Occipital lobe (tissue), 3 donors: ENCODE measurements at places on chromosomes 7 and 10. TPM values are rescaled to one million over a fixed set of nuclear protein-coding genes. Genes with fewer than 3 reads are reported as not detected.
A peak's percentile ranks its signal among the peaks of the same experiment; 100 is the strongest.

DNA sequence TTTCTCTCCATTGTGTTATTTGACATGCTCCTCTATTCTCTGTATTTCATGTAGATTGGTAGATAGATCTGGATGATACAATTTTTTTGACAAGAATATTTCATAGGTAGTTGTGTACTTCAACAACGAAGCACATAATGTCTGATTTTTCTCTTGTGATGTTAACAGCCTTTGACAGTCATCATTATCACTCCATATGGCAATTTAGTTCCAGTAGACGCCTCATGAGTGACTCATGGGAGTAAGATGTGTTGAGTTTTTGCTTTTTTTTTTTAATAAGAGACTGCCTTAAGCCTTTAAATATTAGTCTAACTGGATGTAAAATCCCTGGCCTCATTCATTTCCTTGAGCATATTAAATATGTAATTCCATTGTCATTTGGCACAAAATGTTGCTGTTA is 123.5 kb upstream of the ZNF32 start:
- DNase-seq = no peak

DNA sequence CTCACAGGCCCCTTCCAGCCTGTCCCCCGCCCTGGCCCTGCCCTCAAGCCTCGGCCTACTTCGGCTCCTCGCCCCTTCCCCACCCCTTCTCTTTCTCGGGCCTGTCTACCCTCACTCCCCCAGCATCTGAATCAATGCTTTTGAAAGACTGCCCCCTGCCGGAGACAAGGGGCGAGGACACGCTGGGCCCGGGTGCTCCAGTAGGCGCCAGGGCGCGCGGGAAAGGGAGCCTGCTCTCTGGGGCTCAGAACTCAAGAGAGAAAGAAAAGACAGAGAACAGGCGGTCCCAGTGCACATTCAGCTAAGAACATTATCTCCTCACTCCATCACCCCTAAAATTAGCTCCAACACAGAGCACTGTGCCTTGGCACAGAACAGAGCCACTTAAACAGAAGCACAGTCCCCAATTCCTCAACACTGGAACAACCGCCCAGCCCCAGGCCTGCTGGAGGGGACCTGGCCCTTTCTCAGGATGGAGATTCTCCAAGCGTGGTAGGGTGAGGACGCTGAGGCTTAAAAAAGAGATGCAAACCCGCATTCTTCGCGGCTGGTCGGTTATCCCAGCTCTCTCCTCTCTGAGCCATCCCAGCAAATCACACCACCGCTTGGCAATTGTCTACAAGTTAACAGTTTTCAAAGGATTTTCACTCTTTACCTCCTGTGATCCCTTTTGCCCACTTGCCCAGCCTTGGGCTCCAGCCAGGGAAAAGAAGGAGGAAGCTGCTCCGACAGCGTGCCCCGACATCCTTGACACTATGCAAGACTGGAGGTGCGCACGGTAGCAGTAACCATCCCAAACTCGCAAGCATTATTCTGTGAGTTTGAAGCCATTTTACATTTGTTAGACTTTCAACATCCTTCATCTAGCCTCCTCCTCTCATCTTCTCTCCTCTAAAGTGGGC is 2.1 kb downstream of the GIGYF1 start:
- peak; percentile 73 for DNase-seq

DNA sequence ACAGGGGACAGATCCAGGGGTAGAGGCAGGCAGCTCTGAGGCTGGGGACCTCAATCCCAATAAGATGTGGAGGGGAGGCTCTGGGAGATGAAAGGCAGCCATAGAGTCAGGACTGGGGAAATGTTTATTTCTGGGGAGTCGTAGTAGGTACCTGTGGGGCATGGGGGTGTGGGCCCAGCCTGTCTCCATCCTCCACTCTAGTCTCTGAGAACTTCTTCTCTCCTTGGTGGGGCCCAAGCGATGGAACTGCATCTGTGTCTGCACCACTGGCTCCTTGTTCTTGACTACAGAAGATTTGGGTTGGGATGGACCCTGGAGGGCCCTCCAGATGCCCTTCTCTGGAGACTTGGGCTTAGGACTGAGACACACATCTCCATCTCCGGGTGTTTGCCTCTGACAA is 953.9 kb upstream of the ZNF722 start:
- DNase-seq = no peak

- no peak for DNase-seq
These were observed 33.3 kb upstream of the PTPRN2 start for GRCh38 chr7:158620839-158621441.

GRCh38 chr10:93139059-93139655 is 65.5 kb downstream of the CYP26A1 start:
- no peak for DNase-seq

DNA sequence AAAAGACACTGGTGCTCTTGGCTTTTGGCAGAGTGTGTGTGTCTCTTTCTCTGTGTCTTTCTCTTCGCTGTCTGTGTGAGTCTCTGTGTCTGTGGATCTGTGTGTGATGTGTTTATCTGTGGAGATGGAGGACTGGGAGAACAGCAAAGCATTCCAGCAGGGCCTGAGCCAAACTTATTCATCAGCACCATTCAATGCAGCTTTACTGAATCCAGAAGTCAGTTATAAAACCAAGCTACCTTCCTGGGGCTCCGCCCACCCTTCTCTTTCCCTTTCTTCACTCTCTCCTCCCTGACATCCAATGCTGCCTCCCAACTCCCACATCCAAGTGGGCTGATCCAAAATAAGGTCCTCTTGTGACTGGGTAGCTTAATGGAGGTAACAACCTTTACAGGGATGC is 3.9 kb downstream of the SGMS1 start:
- peak; percentile 38 for DNase-seq

GRCh38 chr7:146479040-146479439 is 362.4 kb downstream of the CNTNAP2 start:
- DNase-seq = no peak

DNA sequence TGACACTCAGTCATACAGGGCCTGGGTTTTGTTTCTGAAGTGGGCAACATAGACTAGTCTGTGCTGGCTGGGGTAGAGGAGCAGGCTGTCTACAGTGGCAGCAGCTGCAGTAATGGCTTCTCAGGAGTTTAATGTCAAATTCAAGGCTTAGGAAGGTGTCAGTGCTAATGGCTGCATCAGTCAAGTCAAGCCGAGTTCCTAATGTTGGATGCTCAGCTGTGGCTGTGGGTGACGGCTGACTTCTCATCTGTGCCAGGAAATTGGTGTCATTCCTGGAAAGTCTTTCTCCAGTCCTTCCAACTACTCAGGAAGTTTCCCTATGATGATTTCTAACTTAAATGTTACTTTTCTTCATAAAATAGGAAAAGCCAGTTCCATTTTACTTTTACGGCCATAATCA is 468.1 kb upstream of the IGFBP3 start:
- no peak for DNase-seq

DNA sequence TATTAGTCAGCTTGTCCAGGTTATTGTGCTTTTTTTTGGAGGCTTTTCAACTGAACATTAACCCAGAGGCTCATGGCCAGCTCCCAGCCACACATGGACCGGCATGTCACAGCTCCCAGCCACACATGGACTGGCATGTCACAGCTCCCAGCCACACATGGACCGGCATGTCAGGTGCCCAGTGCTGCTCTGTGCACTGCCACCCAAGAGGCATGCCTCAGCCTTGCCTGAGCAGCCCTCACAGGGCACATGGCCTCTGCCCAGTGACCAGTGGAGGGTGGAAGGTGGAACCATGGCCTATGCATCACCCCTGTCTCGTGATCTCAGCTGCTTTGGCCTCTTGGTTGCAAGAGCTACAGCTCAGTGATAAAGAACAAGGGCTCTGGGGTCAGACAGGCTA is 119.8 kb downstream of the OAT start:
- no peak for DNase-seq

DNA sequence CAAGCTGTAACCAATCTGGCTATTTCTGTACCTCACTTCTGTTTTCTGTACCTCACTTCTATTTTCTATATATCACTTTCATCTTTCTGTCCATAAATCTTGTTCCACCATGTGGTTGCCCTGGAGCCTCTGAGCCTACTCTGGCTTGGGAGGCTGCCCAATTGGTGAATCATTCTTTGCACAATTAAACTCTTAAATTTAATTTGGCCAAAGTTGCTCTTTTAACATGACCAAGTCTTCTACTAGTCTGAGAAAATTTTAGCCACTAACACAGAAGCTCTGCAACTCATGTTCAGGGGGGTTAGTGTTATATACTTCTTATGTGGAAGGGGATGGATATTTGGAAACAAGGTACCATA is 503.5 kb downstream of the KIF20B start:
- DNase-seq = no peak

GRCh38 chr10:74867351-74867750 is 41.0 kb downstream of the KAT6B start:
- no peak for DNase-seq

DNA sequence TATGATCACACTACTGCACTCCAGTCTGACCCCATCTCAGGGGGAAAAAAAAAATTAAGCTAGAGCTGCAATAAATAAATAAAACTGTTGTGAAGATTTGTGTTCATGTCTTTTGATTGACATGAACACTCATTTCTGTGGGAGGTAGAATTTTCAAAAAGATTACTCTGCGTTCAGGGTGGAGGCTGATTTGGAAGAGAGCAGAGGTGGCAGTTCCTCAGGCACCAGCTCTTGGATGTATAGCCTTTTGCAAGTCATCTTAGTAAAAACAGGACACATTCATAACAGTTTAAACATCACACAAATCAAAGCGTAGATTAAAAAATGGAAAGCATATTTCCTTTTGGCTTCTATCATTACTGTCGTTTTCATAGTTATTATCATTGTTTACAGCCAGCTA is 243.5 kb upstream of the LRGUK start:
- no peak for DNase-seq

DNA sequence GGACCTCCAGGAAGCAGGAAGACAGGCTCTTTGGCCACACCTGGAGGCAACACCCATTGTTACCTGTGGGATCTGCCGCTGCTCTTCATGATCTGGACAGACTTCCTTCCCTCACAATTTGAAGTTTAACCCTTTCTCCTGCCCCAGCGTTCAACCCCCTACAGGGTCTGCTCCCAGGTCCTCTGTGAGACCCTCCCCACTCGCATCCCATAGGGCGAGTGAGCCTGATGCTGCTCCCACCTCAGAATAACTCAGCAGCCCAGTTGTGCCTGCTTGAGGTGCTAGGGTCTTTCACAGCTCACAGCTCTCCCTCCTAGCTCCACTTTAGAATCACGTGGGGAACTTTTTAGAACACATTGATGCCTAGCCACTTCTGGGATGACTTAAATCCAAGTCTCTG is 61.8 kb upstream of the C10orf90 start:
- DNase-seq = no peak

- no peak for DNase-seq
These were observed 500.5 kb upstream of the LRRN3 start for GRCh38 chr7:110590415-110590814.

GRCh38 chr10:69973678-69974077 is 79.0 kb upstream of the MACROH2A2 start:
- no peak for DNase-seq

- no peak for DNase-seq
These were observed 62.5 kb upstream of the RAPGEF5 start for GRCh38 chr7:22419488-22419887.

GRCh38 chr7:99001482-99002147 is 123.3 kb downstream of the TRRAP start:
- DNase-seq = no peak

- no peak for DNase-seq
These were observed 441.3 kb upstream of the MGMT start for GRCh38 chr10:129025787-129026186.

DNA sequence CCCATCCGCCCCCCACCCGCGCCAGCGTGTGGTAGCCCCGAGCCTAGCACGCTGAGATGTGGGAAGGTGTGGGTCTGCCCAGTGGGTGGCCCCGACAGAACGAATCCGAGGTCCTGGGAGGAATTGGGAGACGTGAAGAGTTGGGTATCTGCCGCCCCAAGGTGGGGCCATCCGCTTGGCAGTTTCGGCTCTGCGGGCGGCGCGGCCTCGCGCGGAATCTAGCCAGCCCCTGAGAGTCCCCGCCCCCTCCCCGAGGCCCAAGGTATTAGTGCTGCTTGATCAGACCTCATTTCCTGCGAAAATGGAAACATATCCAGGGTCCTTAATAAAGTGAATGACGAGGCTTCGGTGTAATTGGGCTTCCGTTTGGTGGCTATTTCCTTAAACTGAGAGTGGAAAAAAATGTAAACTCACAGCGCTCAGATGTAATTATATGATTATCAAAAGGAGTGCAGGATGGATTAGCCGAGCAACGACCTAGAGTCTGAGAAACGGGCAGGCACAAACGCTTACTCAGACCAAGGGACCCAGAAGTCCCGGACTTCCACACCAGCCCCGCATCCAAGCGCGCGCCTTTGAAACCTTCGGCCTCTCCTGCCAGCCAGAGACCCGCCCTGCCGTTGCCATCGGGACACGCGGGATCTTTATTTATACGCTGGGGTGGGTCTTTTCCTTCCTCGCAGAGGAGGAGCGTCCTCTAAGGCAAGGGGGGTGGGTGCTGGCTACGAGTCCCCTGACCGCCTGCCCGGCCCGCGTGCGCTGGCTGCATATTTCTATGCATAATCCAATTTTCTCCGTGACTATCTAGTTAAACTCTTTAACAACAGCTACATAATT is 12.8 kb downstream of the LBX1 start:
- no peak for DNase-seq

DNA sequence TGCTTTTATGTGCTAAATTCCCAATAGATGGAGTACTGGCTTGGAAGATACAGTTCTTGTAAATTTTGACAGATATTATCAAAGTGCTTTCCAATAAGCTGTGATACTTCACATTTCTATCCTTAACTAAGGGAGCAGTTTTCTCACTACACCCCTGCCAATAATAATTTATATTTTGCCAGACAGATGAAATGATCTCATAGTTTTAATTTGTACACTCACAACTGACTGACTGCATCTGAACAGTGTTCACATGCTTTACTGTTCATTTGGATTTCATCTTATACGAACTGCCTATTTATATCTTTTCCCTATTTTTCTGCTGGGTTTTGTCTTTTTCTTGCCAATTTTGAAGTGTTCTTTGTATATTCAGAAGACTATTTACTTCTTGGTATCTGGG is 96.0 kb downstream of the BRAF start:
- DNase-seq = no peak

DNA sequence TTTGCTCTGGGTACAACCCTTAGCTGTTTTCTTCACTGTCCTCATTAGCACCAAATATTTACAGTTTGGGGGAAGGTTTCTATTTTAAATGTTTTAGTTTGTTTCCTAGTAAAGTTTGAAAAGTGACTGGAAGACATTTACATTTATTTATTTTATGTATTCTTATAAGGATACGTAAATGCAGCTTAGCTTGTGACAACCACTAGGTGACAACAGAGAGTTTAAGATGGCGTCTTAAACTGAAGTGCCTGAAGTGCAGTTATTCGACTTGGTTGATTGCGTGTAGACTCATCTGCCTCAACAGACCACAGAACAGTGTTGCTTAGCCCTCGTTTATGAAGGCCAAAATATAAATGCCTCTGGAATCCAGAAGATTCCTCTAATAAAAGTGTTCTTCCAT is 378.2 kb upstream of the MYO3A start:
- DNase-seq = no peak

Gene CCL24
- not detected for total RNA-seq

Gene LIPF
- not detected for total RNA-seq

Gene EXOC6
- 147 TPM for total RNA-seq

Gene CYP2C19
- total RNA-seq = 0.16 TPM

Gene FBXL15
- 14.2 TPM for total RNA-seq

Gene CALML5
- total RNA-seq = not detected
